ENCODE measurements at places on chromosomes 7 and 10. TPM values are rescaled to one million over a fixed set of nuclear protein-coding genes. Genes with fewer than 3 reads are reported as not detected.

Gene CD36
- not detected for total RNA-seq

Gene MRPS33
- 106 TPM for total RNA-seq

Gene ZNF488
- 0.38 TPM for total RNA-seq

Gene HOXA5
- not detected for total RNA-seq

Gene DBNL
- total RNA-seq, result 153 TPM

Gene CADPS2
- total RNA-seq, result not detected

Gene OR6V1
- not detected for total RNA-seq

Gene SFMBT2
- total RNA-seq, result 22.6 TPM

Gene HABP2
- not detected for total RNA-seq

Gene STAG3
- total RNA-seq, result 7.1 TPM

Gene STAM
- 21.2 TPM for total RNA-seq

Gene WNT2
- not detected for total RNA-seq

Gene DYNC1I1
- total RNA-seq, result not detected

Gene CYTH3
- 2.3 TPM for total RNA-seq
